Activated CD4-positive, alpha-beta T cell treated with anti-CD3 and anti-CD28 coated beads, Interleukin-2, amount 10 ng/mL, durations not matched to agents 24 days and 14 days (primary cell): ENCODE measurements at places on chromosomes 7 and 10.

DNA sequence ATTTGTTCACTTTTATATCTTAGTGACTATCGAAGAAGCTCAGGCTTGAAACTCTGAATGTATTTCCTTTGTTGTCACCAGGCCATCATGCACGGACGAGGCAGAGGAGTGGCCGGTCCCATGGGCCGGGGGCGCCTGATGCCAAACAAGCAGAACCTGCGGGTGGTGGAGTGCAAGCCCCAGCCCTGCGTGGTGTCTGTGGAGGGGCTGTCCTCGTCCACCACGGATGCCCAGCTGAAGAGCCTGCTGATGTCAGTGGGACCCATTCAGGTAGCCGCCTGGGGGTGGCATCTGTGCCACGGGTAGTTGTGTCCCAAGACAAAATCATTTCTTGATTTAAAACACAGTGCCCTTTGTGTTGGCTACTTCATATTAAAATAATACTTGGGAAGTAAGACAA is 45.9 kb downstream of the SHH start:
- peaks cover 52% of the 10 kb centered on the region for H3K36me3 ChIP-seq
- DNase-seq = no peak
- H3K27ac ChIP-seq = no peak overlapping the region
- H3K4me1 ChIP-seq = peaks cover 52% of the 10 kb centered on the region

GRCh38 chr7:78039790-78040776 is 241.5 kb downstream of the PHTF2 start:
- H3K4me3 ChIP-seq = no peak overlapping the region
- H3K4me1 ChIP-seq = no peaks in the 10 kb centered on the region
- H3K27me3 ChIP-seq = peaks cover 11% of the 10 kb centered on the region
- no peaks in the 10 kb centered on the region for H3K36me3 ChIP-seq
- no peak overlapping the region for H3K27ac ChIP-seq
- peak; percentile 81 for DNase-seq

GRCh38 chr10:103861505-103861904 is 6.1 kb upstream of the SH3PXD2A start:
- no peak overlapping the region for H3K27ac ChIP-seq
- no peak for DNase-seq
- H3K36me3 ChIP-seq = peaks cover 2% of the 10 kb centered on the region
- H3K27me3 ChIP-seq = peaks cover 40% of the 10 kb centered on the region
- H3K4me1 ChIP-seq = no peaks in the 10 kb centered on the region

DNA sequence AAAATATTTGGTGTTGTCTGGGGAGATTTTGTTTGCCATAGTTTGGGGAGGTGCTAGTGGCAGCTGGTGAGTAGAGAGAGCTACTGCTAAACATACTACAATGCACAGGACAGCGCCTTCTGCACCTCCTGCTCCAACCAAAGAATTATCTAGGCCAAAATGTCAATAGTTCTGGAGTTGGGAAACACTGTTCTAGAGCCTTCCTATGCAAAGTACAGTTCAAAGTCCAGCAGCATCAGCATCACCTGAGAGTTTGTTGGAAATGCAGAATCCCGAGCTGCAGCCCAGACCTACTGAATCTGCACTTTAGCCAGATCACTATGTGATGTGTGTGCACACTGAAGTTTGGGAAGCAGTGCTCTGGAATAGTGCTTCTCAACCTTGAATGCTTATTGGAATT is 290.7 kb downstream of the TCF7L2 start:
- H3K27me3 ChIP-seq = peaks cover 10% of the 10 kb centered on the region
- no peak overlapping the region for H3K4me3 ChIP-seq
- no peaks in the 10 kb centered on the region for H3K36me3 ChIP-seq
- no peaks in the 10 kb centered on the region for H3K4me1 ChIP-seq
- H3K27ac ChIP-seq = no peak overlapping the region

- H3K4me1 ChIP-seq = peaks cover 7% of the 10 kb centered on the region
- no peak overlapping the region for H3K4me3 ChIP-seq
- DNase-seq = peak; percentile 41
- no peaks in the 10 kb centered on the region for H3K27me3 ChIP-seq
Observed at GRCh38 chr10:129758207-129759021, 205.7 kb downstream of the EBF3 start.

GRCh38 chr7:3292694-3293093 is 8.4 kb upstream of the SDK1 start:
- H3K27ac ChIP-seq = no peak overlapping the region
- H3K4me3 ChIP-seq = no peak overlapping the region
- H3K4me1 ChIP-seq = no peaks in the 10 kb centered on the region
- no peaks in the 10 kb centered on the region for H3K36me3 ChIP-seq
- H3K27me3 ChIP-seq = peaks cover 18% of the 10 kb centered on the region

GRCh38 chr10:124289851-124290795 is 128.6 kb downstream of the OAT start:
- H3K27ac ChIP-seq = no peak overlapping the region
- peaks cover 2% of the 10 kb centered on the region for H3K4me1 ChIP-seq
- no peaks in the 10 kb centered on the region for H3K36me3 ChIP-seq
- DNase-seq = no peak
- no peaks in the 10 kb centered on the region for H3K27me3 ChIP-seq

- no peak overlapping the region for H3K4me3 ChIP-seq
- H3K36me3 ChIP-seq = no peaks in the 10 kb centered on the region
- no peaks in the 10 kb centered on the region for H3K27me3 ChIP-seq
Observed at GRCh38 chr7:121643320-121643719, 229.6 kb upstream of the PTPRZ1 start.

DNA sequence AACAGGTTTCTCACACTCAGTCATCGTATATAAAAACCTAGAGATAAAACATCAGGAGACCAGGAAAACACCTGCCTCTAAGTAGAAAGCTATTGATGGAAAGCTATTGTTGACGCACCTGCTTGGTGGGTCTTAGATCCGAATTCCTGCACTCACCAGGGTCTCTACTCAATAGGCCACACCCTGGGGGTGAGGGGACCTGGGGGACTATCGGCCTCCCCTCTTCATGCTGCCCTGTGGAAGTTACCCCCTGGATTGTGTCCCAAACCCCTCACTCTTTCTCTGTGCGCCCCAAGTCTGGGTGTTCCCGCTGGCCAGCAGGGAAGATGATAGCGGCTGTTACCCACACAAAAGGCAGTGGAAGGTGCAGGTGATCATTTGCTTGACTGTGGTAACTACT is 313.0 kb downstream of the WDR37 start:
- H3K4me3 ChIP-seq = no peak overlapping the region
- H3K27ac ChIP-seq = no peak overlapping the region
- no peaks in the 10 kb centered on the region for H3K36me3 ChIP-seq
- no peaks in the 10 kb centered on the region for H3K4me1 ChIP-seq

DNA sequence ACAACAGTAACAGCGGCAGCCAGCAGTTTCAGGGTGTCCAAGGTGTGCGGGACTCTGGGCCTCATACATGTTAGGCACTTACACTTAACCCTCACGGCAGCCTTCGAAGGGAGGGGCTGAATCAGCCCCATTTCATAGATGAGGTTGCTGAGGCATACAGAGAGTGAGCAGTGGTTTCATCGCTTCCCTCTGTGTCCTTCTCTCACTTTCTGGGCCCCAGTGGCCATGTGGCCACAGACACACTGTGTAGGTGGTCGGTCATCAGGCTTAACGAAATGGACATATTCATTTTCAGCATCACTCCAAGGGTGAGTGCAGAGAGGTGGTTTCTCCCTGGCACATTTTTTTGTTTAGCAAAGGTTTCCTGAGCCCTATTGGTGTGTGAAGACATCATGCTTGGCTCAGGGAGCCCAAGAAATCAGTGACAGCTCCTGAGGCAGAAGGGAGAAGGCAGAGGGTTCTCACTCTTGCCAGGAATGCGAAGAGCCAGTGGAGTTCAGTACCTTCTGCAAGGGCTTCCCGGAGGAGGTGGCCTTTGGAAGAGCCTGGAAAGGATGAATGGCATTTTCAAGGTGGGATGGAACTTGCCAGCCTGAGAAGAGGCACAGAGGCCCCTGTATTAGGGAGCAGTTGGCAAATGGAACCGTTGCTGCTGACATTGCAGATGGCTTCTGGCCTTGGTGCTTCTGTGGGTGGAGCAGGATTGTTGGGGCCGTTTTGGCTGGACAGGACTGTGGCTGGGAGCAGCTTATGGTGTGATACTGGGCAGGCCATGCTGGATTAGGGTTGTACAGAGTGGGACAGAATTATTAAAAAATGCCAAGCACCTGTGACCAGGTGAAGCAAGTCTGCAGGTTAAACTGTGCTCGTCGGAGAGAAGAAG is 61.7 kb upstream of the PPIF start:
- H3K4me3 ChIP-seq = peak overlapping the region; percentile 76
- peak overlapping the region; percentile 97 for H3K27ac ChIP-seq
- peaks cover 46% of the 10 kb centered on the region for H3K36me3 ChIP-seq
- peak; percentile 81 for DNase-seq
- H3K4me1 ChIP-seq = peaks cover 55% of the 10 kb centered on the region

DNA sequence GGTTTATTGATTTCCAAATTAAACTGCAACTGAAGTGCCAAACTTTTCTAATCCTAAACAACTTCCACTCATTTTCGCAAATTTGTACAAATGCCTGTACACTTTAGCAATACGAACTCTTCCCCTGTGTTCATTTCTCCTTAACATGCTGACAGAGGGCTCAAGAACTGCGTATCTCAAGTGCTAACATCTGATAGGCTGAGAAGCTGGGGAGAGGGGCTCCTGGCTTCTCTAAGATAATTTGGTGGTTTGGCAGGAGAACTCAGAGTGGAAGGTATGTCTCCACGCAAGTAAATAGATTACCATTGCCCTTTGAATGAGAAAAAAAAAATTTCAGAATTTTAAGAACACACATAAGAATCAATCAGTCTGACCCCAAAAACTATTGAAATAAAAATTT is 53.3 kb upstream of the ANLN start:
- DNase-seq = no peak
- no peak overlapping the region for H3K4me3 ChIP-seq
- H3K36me3 ChIP-seq = no peaks in the 10 kb centered on the region
- H3K4me1 ChIP-seq = no peaks in the 10 kb centered on the region
- no peak overlapping the region for H3K27ac ChIP-seq

GRCh38 chr7:70344726-70345125 is 746.5 kb downstream of the AUTS2 start:
- DNase-seq = no peak
- no peak overlapping the region for H3K27ac ChIP-seq
- peaks cover 2% of the 10 kb centered on the region for H3K27me3 ChIP-seq
- H3K4me3 ChIP-seq = no peak overlapping the region
- no peaks in the 10 kb centered on the region for H3K36me3 ChIP-seq

DNA sequence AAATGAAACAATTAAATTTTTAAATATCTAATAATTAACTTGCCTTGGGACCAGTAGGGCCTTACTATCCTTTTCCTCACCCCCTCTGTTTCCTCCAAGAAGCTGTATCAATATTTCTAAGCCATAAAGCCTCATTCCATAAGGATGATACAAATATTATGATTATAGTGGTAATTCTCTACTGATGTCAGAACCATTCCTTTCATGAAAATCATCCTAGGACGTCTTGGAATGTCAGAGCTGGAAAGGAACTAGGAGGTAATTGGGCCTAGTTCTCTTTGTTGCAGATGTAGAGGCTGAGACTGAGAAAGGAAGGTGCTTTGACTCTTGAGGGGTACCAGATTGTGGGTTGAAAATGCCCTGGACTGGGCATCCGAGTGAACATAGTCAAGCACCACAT is 766.7 kb upstream of the GHITM start:
- no peak overlapping the region for H3K27ac ChIP-seq
- DNase-seq = no peak
- no peaks in the 10 kb centered on the region for H3K4me1 ChIP-seq
- H3K27me3 ChIP-seq = no peaks in the 10 kb centered on the region

- no peak overlapping the region for H3K4me3 ChIP-seq
- peaks cover 16% of the 10 kb centered on the region for H3K27me3 ChIP-seq
- H3K4me1 ChIP-seq = peaks cover 2% of the 10 kb centered on the region
- no peaks in the 10 kb centered on the region for H3K36me3 ChIP-seq
- no peak for DNase-seq
Observed at GRCh38 chr10:125708971-125709503, 10.5 kb upstream of the EDRF1 start.

GRCh38 chr10:76554033-76554408 is 1083.6 kb downstream of the KCNMA1 start:
- no peaks in the 10 kb centered on the region for H3K27me3 ChIP-seq
- H3K27ac ChIP-seq = no peak overlapping the region
- DNase-seq = no peak
- H3K36me3 ChIP-seq = no peaks in the 10 kb centered on the region
- H3K4me1 ChIP-seq = no peaks in the 10 kb centered on the region

- H3K27me3 ChIP-seq = peaks cover 11% of the 10 kb centered on the region
- no peak for DNase-seq
- no peaks in the 10 kb centered on the region for H3K4me1 ChIP-seq
Observed at GRCh38 chr7:134368851-134369544, 52.3 kb upstream of the SLC35B4 start.

- DNase-seq = no peak
- peaks cover 3% of the 10 kb centered on the region for H3K4me1 ChIP-seq
- no peaks in the 10 kb centered on the region for H3K36me3 ChIP-seq
- H3K27ac ChIP-seq = no peak overlapping the region
Observed at GRCh38 chr7:42473099-42473498, 236.1 kb upstream of the GLI3 start.

- H3K27me3 ChIP-seq = no peaks in the 10 kb centered on the region
- H3K27ac ChIP-seq = no peak overlapping the region
Observed at GRCh38 chr7:138324941-138325340, 135.1 kb upstream of the TRIM24 start.

- H3K27me3 ChIP-seq = peaks cover 2% of the 10 kb centered on the region
- DNase-seq = no peak
- peak overlapping the region; percentile 100 for H3K4me3 ChIP-seq
- peak overlapping the region; percentile 86 for H3K27ac ChIP-seq
Observed at GRCh38 chr7:5525271-5526099, 101.9 kb upstream of the TNRC18 start.

DNA sequence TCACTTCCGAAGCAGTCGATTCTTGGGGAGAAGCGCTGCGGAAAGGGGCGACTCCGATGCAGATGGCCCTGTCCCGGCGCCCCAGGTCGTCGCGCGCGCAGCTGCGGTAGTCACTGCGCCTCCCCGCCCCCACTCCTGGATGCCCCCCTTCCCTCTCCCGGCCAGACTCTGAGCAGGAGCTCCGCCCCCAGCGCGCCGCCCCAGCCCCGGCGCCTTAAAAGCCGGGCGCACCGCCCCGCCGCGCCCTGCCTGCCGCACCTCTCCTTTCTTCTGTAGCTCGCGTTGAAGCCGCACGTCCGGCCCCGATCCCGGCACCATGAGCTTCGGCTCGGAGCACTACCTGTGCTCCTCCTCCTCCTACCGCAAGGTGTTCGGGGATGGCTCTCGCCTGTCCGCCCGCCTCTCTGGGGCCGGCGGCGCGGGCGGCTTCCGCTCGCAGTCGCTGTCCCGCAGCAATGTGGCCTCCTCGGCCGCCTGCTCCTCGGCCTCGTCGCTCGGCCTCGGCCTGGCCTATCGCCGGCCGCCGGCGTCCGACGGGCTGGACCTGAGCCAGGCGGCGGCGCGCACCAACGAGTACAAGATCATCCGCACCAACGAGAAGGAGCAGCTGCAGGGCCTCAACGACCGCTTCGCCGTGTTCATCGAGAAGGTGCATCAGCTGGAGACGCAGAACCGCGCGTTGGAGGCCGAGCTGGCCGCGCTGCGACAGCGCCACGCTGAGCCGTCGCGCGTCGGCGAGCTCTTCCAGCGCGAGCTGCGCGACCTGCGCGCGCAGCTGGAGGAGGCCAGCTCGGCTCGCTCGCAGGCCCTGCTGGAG is at the start of gene INA:
Gene INA, plus strand, starts transcription at position 243 of the 817 bp plus-strand sequence. Its CDS starts 74 bp downstream, at position 317.
- peak within 1 kb of the TSS; percentile 66 for H3K4me3 ChIP-seq
- H3K36me3 ChIP-seq = peaks cover 2% of the 10 kb centered on the region
- peaks cover 62% of the 10 kb centered on the region for H3K27me3 ChIP-seq
- DNase-seq = peak; percentile 75
- no peak within 1 kb of the TSS for H3K27ac ChIP-seq

- no peaks in the 10 kb centered on the region for H3K4me1 ChIP-seq
- H3K27me3 ChIP-seq = no peaks in the 10 kb centered on the region
- no peak for DNase-seq
- no peak overlapping the region for H3K27ac ChIP-seq
- H3K4me3 ChIP-seq = no peak overlapping the region
Observed at GRCh38 chr7:80885757-80886156, 33.1 kb downstream of the SEMA3C start.
